ENCODE measurements at places on chromosomes 1 and 21.

DNA sequence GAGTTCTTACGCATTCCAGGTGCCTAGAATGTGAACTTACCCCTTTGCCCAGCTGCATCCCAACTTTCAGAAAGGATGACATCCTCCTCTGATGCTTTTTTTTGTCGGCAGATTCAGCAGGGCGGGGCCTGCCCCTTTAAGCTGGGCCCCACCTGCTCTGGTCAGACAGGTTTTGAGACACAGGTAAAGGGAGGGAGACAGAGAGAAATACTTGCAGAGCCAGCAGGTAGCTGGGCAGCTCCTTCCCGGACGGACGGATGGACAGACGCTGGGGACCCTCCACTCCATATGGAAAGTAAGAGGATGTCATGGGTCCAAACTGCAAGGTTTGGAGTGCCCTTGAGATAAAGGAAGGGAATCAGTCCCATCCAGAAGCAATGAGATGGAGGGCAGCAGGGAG, at the start of gene TMEM79:
Gene TMEM79, plus strand, starts transcription at position 214 of the 400 bp plus-strand sequence. CDS start 902 bp downstream, outside the sequence.
- DNase-seq: no peak

GRCh38 chr1:227912866-227913265, 34.9 kb downstream of the WNT9A start:
- DNase-seq: no peak

GRCh38 chr1:7707527-7707926, 63.6 kb upstream of the VAMP3 start:
- DNase-seq: no peak

DNA sequence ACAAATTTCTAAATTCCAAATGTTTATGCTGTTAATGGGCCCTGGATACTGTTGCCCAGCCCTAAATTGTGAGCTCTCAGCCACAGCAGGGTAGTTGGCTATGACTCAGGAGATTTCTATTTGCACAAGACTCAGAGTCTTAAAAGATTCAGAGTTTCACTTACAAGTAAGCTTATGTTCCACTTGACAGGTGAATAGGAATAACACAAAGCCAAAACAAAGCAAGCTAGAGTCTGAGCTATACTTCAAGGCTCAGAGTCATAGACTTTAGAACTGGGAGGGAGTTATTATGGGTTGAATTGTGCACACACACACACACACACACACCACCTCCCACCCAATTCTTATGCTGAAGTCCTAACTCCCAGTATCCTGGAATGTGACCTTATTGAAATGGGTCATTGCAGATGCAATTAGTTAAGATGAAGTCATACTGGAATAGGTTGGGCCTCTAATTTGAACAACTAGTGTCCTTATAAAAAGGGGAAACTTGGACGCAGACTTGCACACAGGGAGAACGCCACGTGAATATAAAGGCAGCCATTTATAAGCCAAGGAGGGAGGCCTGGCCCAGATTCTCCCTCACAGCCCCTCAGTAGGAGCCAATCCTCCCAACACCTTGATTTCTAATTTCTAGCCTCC, 30.2 kb downstream of the PRDX6 start:
- DNase-seq: no peak

- DNase-seq: no peak
These were observed 22.2 kb upstream of the HPDL start for GRCh38 chr1:45304311-45305081.

GRCh38 chr1:2988256-2988655, 33.0 kb upstream of the ACTRT2 start:
- no peak for DNase-seq

DNA sequence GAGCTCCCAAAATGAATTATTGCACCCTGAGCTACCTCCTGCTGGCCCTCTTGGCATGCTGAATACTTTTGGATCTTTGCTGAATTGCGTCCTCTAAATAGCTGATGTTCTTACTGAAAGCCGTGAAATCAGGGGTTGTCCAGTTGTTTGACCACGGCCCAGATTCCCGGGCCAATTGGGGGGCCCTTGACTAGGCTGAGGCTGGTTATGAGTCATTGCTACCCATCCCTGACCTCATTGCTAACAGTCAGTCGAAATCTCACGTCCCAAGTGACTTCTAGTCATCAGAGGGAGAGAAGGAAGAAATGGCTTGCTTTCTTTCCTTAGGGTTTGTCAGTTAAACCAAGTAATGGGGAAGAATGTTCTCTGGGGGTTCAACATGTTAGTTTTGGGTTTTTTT, 37.4 kb downstream of the SMYD2 start:
- DNase-seq: no peak

DNA sequence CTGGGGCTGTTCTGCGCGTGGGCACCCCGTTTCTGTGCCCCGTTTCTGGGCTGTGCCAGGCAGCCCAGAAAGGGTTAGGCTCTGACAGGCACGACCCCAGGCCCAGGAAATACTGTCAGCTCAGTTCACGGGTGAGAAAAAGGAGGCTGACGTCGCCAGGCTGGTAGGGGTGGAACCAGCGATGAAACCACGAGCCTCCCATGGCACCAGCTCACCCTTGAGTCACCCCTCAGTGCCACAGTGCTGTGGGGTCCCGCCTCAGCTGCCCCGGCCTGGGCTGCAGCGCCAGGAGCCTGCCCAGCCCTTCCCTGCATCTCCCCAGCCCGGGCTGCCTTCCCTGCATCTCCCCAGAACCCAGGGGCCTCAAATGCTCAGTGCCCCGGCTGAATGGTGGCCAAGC, 11.5 kb downstream of the MEGF6 start:
- no peak for DNase-seq

GRCh38 chr21:38927776-38928175, 122.0 kb downstream of the ETS2 start:
- no peak for DNase-seq

All from stimulated activated CD4-positive, alpha-beta T cell treated with anti-CD3 and anti-CD28 coated beads, Interleukin-2, amount 100 ng/mL, for 4 hours (primary cell).